GM23338 (cell line): ENCODE measurements at places on chromosomes 1 and 21. TPM values are rescaled to one million over a fixed set of nuclear protein-coding genes. Genes with fewer than 3 reads are reported as not detected.

GRCh38 chr1:227729881-227730629 lies 5.0 kb downstream of the JMJD4 start:
- peak; percentile 84 for DNase-seq

DNA sequence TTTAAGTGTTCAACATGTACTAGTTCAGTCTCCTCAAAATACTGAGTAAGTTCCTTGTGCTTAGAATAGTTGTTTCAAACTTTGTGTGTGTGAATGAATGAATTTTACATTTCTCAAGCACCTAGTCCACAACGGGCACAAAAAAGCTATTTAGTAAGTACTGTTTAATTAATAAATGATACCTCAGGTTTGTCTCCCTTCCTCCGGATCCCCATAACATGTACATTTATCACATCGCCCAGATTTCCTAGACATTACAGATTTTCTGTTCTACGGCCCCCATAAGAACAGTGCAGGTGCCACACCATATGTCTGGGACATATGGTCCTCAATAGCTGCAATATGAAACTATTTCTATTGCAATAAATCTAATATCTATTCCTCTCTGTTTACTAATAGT lies 1.3 kb upstream of the TTF2 start:
- DNase-seq, result no peak

The NEGR1 gene
- total RNA-seq, result 0.93 and 0.94 TPM in 2 replicates

- no peak for DNase-seq
Observed at GRCh38 chr21:43913928-43914327, 48.9 kb downstream of the AGPAT3 start.

DNA sequence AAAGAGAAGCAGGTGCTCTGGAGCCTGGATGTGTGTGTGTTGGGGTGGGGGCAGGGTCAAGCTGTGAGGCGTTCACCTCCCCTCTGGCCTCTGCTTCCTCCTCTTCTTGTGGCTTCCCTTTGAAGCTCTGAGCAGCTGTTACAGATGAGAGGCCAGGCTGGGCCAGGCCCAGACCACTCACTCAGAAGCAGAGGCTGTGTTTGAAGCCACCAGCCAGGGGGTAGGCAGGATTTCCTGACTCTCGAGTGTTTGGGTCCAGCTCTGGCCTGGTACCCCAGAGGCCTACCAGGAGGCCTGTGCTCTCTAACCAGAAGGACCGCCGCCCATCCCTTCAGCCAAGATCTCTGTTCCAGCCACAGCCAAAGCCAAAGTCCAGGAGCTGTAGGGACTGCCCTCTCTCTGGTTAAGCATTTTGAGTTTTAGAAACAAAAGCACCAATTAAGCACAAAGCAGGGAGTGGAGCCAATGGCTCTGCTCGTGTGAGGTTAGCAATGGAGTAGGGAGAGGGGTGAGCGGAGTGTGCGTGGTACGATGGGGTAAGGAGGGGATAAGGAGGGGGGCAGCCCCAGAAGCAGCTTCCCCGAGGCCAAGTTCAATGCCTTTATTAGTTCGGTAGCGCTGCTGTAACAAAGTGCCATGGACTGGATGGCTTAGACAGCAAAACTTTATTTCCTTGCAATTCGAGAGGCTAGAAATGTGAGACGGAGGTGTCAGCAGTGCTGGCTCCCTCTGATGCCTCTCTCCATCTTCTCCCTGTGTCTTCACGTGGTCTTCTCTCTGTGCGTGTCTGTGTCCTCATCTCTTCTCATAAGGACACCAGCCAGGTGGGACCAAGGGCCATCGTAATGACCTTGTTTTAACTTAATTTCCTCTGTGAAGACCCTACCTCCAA lies 20.5 kb downstream of the RCSD1 start:
- no peak for DNase-seq

The CA6 gene
- not detected in 2 replicates for total RNA-seq

- no peak for DNase-seq
Observed at GRCh38 chr1:160238408-160238807, 23.9 kb downstream of the DCAF8 start.

The HAO2 gene
- not detected in 2 replicates for total RNA-seq

The LCA5L gene
- total RNA-seq, result 0.69 TPM in 1 of 2 replicates, not detected in the other

DNA sequence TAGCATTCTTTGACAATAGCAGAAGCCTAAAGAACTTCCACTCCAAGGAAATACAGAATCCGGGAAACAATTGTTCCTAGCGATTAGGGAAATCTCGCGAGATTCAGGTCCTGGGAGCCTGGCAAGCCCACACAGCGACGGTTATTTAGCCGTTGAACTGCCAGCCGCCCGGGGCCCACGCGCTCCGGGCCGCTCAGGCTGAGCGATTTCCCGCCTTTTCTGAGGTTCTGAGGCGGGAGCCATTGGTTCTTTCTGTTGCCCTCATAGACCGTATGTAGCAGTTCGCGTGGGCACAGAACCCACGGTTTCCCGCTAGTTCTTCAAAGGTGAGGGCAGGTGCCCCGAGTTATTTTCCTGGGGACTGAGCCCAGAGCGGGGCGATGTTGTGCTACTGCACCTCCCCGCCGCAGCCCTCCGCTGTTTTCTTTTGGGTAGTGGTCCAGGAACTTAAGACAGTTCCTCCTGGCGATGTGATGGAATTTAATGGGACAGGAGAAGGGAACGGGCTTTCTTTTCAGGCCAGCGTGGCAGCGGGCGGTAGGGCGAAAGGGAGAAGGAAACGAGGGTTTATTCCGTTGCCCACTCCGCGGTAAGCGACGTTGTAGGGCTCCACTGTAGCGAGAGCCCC lies at the start of gene SYCP1:
SYCP1 (plus strand) TSS at position 171 of the 628 bp plus-strand sequence. CDS start 602 bp downstream, outside the sequence.
- peak; percentile 60 for DNase-seq

DNA sequence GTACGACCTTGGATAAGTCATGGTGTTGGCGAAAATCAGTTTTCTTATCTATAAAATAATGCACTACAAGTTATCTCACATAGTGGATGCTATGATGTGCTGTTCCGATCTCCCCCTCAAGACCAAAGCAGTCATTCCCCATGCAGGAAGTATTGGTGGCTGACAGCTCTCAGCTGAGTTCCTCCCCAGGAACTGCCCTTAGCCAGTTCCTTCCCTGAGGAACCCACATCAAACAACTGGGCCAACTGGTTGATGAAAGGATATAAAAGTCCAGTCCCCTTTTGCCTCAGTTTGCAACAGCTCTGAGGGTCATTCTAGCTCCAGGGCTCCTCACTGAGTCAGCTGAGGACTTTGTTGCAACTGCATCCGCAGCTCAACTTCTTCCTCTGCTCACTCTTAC lies 16.1 kb upstream of the SLAMF1 start:
- DNase-seq, result no peak

GRCh38 chr21:36698981-36699545 lies at the start of gene SIM2:
TSS of gene SIM2 (plus strand) at chr21:36699115. CDS start at chr21:36699747, 632 bp downstream.
- DNase-seq, result peak; percentile 62

The CRB1 gene
- total RNA-seq, result 0.56 TPM in 1 of 2 replicates, not detected in the other

DNA sequence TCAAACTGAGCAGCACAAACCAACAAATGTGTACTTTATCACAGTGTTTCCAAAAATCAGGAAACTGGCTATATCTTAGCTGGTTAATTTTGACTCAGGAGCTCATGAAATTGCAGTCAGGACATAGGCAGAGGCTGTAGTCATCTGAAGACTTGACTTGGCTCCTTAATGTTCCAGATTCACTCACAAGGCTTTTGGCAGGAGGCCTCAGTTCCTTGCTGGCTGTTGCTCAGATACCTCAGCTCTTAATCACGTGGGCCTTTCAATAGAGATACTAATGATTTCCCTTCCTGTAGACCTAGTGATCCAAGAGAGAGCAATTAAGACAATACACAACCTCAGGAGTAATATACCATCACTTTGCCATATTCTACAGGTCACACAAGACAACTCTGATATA lies 537.7 kb downstream of the BRINP3 start:
- DNase-seq, result no peak

DNA sequence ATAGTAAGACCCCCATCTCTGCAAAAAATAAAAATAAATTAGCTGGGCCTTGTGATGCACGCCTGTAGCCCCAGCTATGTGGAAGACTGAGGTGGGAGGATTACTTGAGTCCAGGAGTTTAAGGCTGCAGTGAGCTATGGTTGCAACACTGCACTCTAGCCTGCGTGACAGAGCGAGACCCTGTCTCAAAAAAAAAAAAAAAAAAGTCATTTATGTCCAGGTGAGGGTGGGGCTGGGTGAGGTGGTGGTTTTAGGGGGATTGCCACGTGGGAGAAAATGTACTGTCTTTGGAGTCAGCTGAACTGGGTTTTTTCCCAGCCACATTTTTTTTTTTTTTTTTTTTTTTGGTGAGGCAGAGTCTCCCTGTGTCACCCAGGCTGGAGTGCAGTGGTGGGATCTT lies 6.7 kb downstream of the PIK3CD start:
- DNase-seq, result no peak

The STYXL2 gene
- 0.08 and 0.17 TPM in 2 replicates for total RNA-seq

DNA sequence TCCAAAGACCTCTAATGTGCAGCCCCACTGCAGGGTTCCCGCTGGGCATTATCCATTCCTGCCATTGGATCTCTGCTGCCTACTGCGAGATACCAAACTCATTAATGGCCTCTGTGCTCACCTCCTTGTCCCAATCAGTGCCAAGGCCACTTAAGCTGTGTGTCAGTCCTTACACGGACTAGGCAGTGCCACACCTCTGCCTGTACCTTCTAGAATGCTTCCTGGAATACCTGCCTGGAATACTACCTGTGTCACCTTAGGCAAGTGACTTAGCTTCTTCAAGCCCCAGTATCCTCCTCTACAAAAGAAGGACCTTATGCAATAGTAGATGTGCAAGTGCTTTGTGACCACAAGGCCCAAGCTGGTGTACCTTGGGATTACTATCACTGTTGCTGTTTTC lies 100.1 kb downstream of the FOXD2 start:
- DNase-seq, result no peak

GRCh38 chr1:214458541-214458940 lies 92.9 kb downstream of the PTPN14 start:
- no peak for DNase-seq

- DNase-seq, result no peak
Observed at GRCh38 chr1:173408886-173409285, 68.2 kb upstream of the PRDX6 start.
